ENCODE measurements at places on chromosomes 7 and 10.

DNA sequence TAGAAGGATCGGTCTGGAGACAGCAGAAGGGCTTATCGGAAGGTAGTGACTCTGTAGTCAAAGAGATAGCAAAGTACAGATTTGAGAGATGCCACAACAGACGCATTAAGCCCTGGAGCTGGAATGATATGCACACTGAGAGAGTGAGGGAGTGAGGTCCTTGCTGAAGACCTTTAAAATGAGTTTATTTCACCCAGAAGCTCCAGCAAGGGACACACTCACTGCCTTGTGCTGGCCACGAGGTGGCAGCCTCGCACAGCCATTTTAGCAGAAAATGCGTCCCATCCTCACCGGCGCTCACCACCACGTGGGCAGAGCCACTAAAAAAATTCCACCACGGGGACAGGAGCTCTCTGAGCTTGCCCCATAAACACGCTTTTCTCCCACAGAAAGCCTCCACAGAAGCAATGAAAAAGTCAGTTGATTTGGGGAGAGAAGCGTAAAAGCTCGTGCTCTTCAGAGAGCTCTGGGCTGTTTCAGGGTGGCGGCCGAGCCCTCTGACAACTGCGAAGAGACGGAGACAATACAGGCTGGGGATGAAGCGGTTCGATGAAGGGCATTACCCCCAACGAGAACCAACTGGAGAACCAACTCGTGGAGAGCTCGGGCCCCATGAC lies 163.0 kb upstream of the KLF14 start:
- DNase-seq, result peak; percentile 64

DNA sequence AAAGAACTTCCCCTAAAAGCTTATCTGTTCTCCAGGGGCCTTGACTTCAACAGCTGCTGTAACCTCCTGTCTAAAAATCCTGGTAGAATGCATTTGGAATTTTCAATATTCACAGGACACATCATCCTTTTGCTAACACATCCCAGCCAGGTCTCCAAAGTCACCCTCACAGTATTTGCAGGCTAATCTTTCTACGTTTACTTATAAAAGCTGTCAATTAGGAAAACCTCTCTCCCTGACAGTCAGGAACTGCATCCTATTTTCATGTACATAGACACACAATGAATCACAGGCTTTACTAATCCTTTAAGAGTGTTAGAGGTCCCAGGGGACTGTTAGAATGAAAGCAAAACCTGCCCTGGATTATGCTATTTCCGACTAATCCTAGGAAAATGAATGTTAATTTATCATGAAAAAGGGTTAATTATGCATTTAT lies 102.2 kb downstream of the GFRA1 start:
- DNase-seq, result no peak

- no peak for DNase-seq
Measured at GRCh38 chr10:18483516-18484186, 167.7 kb downstream of the NSUN6 start.

DNA sequence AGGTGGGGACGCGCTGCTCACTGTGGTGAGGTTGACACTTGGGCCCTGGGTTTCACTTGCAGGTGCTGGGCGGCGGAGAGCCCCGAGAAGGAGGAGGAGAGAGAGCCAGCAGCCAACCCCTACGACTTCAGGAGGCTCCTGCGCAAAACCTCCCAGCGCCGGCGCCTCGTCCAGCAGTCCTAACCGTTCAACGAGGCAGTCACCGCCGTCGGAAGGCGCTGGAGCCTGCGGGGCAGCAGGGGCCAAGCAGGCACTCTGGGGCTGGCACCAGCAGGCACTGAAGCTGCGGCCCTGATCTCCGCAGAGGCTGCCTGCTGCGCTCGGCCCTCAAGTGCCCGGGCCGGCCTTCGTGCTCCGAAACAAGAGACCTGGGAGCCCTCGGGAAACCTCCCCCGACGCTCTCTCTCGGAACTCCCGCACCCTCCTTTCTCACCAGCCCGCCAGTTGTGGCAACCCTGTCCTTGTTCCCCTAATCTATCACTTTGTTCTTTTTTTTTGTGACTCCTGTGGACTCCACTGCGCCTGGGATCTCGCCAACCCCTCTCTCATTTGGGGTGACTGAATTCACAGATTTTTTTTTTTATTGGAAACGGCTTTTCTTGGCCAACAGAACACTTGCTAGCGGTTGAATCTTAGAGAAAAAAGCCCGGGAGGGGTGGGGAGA lies 4.7 kb upstream of the GAD2 start:
- DNase-seq, result no peak

DNA sequence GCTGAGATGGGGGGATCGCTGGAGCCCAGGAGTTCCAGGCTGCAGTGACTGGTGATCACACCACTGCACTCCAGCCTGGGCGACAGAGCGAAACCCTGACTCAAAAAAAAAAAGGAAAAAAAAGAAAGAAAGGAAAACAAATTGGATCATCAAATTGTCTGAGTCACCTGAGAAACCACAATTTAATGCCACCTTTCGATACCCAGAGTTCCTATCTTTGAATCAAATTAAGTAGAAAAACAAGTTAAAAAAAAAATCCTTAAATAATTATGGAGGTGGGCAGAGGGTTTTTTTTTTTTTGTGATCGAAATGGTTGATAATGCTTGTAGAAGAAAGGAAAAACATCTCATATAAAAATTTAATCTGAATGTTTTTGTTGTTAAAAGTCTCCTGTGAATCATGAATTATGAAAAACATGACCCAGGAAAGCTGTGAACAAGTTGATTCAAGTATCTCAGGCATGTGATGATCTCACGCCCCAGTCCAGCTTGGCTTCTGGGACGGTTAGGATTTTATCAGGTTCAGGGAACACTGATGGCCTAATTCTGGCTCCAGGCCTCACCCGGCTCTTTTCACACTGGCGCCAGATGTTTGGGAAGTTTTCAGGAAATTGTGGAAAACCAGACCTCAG lies 25.3 kb upstream of the CUX1 start:
- DNase-seq, result no peak

DNA sequence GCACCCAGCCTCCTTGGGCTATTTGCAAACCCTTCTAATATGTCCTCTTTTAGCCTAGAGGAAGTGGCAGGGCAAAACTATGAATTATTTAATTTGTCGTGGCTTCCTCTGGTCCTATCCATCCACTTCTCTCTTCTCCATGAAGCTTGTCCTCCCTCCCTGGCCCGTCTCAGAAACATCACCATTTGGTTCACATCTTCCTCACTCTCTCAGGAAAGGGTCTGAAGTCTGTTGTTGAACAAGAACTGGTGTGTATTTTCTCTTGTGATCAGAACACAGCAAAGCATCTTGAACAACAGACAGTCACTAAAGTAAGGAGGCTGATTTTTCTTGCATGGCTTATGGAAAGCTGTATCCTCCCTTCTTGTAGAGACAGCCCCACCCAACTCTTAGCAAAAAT lies 550.1 kb upstream of the NRP1 start:
- no peak for DNase-seq

DNA sequence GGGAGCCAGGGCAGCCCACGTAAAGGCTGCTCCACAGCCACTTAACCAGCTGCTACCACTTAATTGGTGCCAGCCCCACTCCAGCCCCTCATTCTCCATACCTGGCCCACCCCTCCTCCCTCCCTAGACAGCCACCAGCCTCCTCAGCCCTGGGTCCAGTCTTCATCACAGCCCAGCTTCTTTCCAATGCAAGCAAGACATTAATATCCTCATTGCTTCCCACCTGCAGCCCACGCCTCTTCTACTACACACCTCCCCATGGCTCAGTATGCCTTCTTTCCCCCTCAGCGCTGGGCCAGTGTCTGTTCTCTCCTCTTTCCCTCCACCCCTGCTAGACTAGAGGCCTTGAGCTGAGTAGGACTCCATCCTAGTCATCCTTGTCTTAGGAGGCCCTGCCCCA lies 33.5 kb upstream of the UNC5B start:
- no peak for DNase-seq

- DNase-seq, result no peak
Measured at GRCh38 chr10:82378146-82378545, 503.2 kb downstream of the NRG3 start.

DNA sequence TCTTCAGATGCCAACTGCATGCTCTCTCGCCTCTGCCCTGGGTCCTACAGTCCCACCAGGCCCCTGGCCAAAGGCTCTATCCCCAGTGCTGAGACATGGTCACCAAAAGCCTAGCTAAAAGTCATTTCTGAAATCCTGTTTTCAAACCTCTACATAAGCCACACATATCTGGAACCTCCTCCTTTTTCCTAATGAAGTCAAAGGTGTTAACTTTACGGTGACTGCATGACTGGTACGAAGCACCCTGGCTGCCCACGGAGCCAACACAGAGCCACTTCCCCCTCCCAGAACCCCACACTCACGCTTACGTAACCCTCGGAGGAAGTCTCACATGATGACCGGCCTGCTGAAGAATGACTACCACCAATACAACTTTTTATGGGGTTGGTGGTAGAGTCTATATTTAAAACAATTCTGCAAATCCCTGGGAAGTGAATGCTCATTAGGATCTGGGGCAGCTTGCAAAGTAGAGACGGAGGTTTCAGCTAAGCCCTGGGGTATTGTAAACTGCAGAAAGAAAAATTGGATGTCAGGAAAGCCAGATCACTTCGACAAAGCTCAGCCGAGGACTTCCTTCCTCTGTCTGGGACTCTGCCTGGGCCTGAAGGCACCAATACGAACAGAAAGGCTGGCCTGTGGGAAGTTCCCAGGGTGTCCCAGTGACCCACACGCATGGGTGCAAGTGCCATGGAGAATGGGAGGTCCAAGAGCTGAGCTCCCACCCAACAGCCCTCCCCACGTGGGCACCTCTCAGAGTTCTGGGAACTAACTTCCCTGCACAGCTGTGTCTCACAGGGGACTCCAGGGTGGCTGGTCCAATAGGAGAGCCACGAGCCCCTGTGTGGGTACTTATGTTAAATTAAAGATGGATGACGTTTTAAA lies 50.7 kb downstream of the PDGFA start:
- DNase-seq, result no peak

- DNase-seq, result no peak
Measured at GRCh38 chr7:124322561-124322960, 289.7 kb upstream of the TMEM229A start.

DNA sequence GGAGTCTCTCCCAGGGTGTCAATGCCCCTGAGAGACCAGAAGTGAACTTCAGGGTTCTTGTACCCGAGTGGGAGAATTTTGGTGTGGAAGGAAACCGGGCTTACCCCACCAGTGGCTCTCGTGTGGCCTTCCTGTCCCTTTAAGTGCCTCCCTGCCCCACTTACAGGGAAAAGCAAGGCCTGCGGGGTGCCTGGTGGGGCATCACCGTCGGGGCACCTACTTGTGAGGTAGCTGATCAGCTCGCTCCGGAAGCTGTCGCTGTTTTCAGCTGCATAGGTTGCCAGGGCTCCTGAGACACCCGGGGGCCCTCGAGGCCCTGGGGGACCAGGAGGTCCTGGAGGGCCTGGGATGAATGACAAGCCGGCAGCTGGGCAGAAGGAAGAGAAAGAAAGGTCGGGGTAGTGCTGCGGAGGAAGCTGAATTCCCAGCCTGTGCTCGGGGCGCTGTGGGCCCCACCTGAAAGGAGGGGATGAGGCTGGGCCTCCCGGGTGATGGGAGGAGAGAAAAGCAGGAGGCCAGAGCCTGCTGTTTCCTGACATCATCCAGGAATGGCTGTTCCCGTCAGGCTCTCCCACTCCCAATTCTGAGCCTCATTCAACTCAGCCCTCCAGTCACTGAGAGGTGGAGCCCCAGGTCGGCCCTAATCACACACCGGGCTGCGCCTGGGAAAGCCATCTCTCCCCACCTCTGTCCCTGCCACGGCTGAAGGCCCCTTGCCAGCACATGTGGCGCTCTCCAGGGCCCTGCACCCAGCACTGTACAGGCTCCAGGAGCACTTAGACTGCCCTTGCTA lies 51.1 kb downstream of the COL17A1 start:
- no peak for DNase-seq

- no peak for DNase-seq
Measured at GRCh38 chr10:101097881-101098280, 33.2 kb upstream of the TLX1 start.

GRCh38 chr7:47478926-47479711 lies 102.8 kb downstream of the TNS3 start:
- no peak for DNase-seq

DNA sequence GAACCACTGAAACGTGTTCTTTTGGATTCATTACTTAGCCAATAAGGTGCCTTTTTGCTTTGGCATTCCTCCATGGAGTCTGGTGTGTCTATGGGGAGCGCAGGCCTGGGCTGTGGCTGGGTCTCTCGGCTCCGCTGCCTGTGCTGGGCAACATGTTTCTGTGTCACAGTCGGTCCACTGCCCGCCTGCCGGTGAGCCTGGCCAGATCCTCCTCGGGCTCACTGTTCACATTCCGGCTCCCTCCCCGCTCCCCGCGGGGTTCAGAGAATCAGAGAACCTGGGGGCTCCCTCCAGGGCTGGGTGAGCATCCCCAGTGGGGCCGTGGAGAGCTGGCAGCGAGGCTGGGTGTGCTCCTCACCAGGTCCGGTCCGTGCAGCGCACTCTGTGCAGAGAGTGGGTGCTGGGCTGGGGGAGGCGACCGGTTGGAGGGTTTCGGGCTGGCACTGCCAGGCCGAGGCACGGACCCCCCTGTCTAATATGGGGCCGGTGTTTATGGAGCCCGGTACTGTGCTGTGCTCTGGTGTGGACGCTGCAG lies 70.4 kb downstream of the INPP5A start:
- no peak for DNase-seq

GRCh38 chr10:13233358-13233757 lies 816 bp downstream of the UCMA start:
- DNase-seq, result no peak

GRCh38 chr10:127092916-127093315 lies 103.5 kb downstream of the INSYN2A start:
- no peak for DNase-seq

DNA sequence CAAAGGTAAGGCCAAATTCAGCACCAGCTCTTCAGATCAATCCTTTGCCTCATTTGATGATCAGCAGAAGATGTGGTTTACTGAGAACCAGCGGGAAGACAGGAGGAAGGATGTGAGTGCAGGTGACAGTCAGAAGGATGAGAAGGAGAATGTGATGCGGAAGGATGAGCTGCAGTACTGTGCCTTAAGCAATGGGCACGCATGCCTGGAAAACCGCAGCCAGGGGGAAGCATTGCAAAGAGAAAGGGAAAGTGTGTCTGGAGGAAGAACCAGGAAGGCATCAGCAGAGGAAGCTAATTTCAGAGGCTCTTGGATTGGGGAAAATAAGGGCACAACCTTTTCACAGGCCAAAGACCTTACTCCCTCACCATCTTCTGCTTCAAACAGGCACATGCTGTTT lies 25.7 kb downstream of the C10orf71 start:
- DNase-seq, result no peak

GRCh38 chr10:55897490-55897921 lies 463.6 kb downstream of the ZWINT start:
- DNase-seq, result no peak

GRCh38 chr7:85261336-85261735 lies 74.5 kb upstream of the SEMA3D start:
- DNase-seq, result no peak

All from stimulated activated CD4-positive, alpha-beta T cell treated with anti-CD3 and anti-CD28 coated beads, Interleukin-4, amount 100 ng/mL, for 4 hours (primary cell).